ENCODE measurements at places on chromosomes 3 and 15.

GRCh38 chr3:53646723-53647122, 152.3 kb downstream of the CACNA1D start:
- no peak for DNase-seq

DNA sequence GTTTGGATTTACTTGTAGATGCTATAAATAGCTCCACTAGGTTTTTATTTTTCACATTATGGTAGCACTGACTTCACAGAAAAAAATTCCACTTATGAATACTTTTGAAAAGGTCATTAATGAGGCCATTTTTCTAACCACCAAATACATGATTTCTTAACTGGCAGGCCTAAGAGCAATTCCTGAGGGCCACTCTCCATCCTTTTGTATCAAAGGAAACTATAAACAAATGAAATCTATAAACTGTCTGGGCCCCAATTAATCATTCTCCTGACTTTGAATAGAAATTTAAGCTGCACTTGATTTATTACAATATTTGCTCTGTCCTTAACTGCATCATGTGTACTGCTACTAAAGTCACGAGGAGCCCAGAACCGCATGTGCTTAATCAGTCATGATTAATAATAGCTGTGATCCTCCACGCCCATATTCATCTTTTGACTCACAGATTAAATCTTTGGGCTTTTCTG, 25.1 kb upstream of the MTMR10 start:
- no peak for DNase-seq

GRCh38 chr3:58296843-58297242, 9.2 kb upstream of the RPP14 start:
- no peak for DNase-seq

DNA sequence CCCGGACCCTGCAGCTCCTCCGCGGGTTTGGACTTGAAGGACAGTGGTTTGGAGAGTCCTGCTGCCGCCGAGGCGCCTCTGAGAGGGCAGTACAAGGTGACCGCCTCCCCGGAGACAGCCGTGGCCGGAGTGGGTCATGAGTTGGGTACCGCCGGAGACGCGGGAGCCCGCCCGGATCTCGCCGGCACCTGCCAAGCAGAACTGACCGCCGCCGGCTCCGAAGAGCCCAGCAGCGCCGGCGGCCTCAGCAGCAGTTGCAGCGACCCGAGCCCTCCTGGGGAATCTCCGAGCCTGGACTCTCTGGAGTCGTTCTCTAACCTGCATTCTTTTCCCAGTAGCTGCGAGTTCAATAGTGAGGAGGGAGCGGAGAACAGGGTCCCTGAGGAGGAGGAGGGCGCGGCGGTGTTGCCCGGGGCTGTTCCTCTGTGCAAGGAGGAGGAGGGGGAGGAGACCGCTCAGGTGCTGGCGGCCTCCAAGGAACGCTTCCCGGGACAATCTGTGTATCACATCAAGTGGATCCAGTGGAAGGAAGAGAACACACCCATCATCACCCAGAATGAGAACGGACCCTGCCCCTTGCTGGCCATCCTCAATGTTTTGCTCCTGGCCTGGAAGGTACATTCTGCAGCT, 634 bp downstream of the MINDY2 start:
- no peak for DNase-seq

- DNase-seq: no peak
These were observed 29.6 kb downstream of the FNDC3B start for GRCh38 chr3:172068977-172069376.

DNA sequence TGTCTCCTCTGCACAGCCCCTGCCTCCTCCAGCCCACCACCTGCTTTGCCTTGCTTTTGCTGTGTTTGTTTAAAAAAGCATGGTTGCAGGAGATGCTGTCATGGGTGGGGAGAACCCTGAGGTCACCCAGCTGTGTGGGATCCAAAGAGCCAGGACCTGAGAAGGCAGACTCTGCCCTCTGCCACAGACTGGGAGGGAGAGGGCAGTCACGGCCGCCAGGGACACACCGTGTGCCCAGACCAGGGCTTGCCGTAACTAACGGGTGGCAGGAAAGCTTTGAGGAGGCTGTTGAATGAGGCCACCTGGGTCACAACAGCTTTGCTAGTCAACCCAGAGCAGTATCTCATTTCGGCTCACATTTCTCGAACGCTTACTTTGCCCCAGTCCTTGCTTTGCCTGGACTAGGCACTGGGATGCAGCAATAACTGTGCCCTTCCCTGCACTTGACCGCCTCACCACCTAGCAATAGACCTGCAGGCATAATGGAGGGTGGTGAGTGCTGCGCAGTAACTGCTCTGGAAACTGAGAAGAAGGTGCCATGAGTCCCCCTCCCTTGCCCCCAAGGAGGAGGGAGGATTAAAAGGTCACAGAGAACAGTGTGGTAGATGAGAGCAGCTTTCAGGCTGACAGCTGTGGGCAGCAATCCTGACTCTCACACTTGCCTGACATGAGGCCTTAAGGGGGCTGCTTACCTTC, 55.0 kb upstream of the CTDSPL start:
- DNase-seq: no peak

- no peak for DNase-seq
These were observed 87.2 kb downstream of the SNRK start for GRCh38 chr3:43373560-43373928.

DNA sequence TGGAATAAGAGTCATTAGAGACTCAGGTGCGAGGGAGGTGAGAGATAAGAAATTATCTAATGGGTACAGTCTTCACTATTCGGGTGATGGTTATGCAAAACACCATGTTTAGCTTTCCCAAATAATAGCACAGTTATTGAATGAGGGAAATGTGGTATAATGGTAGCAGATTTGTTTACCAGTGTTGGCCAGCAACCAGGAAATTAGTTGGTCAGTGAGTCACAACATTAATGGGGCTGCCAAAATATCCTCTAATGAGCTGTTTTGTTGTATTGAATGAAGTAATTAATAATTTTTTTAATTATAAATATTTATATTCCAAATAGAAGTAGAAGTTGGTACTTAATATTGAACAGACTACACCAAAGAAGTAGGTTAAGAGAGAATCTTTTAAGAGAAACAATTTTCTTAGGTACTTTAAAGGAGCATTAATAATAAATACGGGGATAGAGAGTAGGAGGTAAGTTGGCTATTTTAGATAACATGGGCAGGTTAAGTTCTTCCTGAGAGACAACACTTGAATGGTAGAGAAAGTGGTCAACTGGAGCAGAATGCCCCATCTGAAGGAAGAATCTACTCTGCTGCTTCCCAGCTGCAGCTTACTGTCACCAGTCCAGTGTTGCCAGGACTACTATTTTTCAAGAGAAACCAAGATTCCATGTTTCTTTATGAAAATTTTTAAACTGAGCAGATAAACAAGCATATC, 218.8 kb downstream of the UBE2E2 start:
- DNase-seq: no peak

DNA sequence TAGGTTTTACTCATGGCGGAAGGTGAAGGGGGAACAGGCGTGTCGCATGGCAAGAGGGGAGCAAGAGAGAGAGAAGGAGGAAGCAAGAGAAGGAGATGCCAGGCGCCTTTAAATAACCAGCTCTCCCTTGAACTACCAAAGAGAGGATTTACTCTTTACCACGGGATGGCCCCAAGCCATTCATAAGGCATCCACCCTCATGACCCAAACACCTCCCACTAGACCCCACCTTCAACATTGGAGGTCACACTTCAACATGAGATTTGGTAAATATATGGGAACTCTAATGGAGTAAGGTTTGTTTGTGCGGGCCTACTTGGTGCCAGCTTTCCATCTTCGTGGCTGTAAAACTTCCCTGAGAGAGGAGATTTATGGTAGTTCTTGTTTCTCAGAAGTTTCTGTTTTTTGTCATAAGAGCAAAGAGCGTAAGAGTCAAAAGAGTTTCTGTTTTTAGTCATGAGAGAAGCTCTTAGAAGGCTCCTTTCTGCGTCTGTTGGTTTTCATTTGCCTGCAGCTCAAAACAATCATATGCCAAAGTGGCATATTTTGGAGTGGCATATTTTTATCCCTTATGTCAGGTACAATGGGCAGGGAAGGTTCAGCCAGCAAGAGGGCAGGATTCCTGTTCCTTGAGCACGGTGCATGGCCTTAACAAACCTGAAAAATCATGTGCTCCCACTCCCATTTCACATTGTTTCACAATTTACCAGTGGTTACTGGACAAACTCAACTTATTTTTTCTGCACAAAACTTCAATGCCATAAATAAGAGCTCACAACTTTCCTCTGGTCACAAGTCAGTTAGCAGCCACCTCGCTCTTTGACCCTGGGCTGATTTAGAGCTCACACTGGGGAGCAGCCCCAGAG, 12.5 kb downstream of the PML start:
- no peak for DNase-seq

GRCh38 chr3:55735976-55736375, 248.9 kb upstream of the WNT5A start:
- no peak for DNase-seq

DNA sequence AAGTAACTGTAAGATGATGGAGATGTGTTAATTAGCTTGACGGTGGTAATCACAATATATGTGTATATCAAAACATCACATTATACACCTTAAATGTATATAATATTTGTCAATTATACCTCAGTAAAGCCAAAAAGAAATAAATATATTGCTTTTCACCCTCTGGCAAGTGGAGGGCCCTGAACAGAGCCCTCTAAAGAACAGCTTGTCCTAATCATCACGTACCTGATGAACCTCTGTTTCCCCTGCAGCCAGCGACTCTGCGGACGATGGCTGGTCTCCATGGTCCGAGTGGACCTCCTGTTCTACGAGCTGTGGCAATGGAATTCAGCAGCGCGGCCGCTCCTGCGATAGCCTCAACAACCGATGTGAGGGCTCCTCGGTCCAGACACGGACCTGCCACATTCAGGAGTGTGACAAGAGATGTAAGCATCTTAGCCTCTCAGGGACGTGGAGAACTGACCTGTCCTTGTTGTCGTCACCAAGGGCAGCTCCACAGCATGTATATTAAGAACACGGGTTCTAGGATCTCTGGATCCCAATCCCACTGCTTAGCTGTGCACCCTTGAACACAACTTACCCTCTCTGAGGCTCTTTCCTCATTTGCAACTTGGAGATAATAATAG, 6.3 kb downstream of the THBS1 start:
- DNase-seq: no peak

- DNase-seq: no peak
These were observed 136.1 kb upstream of the MEF2A start for GRCh38 chr15:99429681-99430081.

DNA sequence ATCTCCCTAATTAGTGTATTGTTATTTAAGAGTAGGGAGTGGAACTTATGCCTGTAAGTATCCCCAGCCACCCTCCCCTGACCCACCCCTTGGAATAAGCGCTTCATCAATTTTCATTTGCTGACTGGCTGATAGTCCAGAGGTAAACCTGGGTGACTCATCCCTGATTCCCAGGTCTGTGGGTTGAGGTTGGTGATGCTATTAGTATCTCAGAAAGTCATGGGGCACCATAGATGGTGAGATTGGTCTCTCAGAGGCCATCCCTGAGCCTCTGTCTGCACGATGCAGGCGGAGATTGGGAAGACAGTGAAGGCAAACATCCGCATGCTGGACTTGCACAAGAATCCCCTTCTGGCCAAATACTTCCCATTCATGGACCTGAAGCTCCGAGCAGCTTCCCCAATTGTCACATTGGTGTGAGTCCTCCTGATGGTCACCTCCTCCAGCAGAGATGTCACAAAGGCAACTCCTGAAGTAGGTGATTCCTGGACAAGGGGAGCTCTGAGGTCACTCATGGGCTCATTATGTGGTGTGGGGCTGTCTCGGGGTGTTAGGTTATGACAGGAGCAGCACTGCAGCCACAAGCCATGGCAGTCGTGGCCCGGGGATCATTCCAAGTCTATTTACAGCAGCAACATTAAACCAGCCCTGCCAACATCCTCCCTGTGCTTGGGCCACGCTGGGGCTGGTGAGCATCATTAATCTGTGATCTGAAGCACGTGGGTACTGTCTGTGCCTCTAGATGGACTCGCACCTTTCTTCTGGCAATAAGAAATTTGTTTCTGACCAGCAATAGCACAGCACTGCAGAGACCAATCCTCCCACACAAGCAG, 6.8 kb upstream of the TXNRD3 start:
- DNase-seq: no peak

DNA sequence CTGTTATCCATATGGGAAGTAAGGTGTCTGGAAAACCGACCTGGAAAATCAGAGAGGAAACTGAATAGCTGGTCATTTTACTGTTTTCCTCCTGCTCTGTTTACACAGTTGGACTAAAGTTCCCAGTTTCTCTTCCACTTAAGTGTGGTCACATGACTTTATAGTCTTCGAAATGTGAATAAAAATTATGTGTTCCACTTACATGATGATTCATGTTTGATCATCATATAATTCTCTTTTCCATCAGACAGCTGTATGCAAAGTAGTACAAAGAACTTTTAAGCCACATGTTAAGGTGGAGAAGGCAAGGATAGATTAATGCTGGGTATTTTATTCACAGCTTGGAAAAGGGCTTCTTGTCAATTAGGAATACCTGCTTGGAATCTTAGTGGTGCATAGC, 525.5 kb upstream of the BCHE start:
- no peak for DNase-seq

DNA sequence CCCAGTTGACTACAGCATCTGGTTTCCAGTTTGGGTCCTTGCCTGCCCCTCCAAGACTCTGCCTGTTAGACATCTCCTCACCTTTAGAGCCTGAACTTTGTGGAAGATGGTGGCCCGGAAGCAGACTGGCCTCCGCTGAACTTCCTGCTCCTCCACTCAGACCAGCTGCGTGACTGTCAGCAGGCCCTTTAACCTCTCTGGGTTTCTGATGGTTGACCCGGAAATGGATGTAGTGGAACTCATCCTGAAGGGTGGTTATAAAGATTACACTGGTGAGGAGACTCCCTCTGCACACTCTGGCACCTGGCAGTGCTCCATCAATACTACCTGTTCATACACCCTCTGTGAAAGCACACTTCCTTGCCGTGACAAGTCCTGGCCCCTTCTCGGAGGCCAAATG, 151.9 kb upstream of the TLE3 start:
- DNase-seq: no peak

- no peak for DNase-seq
These were observed 34.0 kb upstream of the PCSK6 start for GRCh38 chr15:101523560-101523940.

DNA sequence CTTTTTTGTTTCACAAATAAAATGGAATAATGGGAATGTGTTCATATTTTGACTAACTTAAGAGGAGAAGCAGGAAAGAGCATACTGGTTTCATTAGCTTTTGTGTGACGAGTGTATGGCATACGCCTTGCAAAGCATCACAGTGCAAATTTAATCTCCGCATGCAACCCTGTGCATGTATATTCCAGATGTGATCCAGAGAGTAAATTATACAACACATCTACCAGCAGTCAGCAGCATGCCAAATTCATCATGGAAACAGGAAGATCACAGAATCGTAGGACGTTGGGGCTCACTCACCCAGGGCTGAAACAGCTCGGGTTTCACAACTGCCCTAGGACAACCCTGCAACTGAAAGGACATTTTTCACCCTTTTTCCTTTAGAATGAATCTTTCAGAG, 53.4 kb downstream of the ADAMTS9 start:
- no peak for DNase-seq

GRCh38 chr3:4107430-4107829, 195.7 kb upstream of the SETMAR start:
- no peak for DNase-seq
